ENCODE measurements at places on chromosomes 1 and 21.

DNA sequence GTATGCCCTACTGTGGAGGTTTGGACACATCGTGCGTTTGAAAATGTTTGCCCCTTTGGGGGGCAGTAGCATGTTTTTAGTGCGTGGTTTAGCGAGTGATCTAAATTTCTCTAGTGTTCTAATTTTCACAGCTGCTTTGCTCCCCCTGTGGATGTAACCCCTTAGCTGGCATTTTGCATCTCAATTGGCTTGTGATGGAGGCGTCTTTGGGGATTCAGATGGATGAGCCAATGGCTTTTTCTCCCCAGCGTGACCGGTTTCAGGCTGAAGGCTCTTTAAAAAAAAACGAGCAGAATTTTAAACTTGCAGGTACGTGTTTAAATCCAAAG is 836 bp downstream of the CDC7 start:
- DNase-seq: peak; percentile 69

DNA sequence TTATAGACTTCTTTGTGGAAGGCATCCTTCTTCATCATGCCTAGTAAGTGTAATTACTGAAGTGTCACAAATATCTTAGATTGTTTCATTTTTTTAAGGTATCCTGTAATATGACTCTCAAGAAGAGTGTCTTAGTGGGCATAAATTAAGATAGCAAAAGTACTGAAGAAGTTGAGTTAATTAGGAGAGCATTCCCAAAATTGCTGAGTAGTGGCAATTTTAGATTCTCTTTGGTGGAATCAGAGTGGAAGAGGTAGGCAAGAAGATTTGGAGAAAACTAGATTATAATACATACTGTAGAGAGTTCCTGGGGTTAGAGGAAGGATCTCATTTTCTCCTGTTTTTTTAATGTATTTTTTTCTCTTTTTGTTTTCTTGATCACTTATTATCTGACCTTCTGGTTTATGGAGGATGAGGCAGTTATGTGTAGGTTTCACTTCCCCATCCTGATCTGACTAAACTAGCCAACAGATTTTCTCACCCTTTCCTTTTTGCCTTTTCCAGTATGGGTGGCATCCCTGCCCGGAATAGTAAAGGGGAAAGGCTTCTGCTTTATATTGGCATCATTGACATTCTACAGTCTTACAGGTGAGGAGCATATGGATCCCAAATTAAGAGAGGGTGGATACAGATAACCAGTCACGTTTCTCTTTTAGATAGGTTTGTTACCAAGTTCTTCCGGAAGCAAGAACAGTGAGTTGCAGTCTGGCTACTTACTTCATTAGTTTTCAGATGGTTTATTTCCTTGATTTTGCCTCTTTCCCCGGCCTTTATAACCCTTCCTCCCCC is 16.7 kb upstream of the PSMD4 start:
- no peak for DNase-seq

DNA sequence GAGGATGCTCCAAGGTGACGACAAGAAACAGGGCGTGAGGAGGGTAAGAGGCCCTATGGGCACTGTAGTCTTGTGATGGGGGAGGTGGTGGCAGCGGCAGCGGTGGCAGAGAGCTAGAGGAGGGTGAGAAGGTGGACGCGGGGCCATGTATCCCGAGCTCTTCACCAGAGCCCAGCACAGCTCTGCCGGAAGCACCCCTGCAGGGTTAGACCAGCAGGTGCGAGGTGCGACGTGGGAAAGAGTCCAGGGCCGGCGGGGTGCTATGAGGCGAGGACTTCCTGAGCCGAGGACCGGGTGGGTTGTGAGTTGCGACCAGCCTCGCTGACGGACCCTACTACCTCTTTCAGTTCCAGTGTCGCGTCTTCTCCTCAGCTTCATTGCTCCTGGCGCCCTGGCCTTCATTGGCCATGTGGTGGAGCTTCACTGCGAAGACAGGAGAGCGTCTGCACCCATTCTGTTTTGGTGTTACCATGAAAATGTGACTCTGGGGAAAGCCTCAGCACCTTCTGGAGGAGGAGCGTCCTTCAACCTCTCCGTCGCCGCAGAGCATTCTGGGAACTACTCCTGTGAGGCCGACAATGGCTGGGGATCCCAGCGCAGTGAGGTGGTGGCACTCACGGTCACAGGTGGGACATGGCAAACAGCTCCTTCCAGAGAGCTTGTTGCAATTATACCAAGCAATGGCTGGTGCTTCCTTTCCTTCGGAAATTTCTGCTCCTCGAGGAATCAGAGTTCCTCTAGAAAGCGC is 67.9 kb upstream of the KIRREL1 start:
- no peak for DNase-seq

DNA sequence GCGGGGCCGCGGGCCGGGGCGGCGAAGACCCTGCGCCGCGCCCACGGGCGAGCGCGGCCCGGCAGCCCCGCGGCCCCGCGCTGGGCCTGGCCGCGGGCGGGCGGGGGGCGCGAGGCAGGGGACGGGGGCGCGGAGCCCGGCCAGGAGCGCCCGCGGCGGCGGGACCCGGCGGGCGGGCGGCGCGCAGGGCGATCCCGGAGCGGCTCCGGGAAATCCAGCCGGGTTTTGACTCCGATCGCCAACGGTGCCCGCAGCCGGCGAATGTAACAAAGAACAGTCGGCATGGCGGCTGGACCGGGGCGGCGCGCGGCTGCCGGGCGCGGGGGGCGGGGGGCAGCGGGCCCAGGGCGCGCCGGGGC is 334 bp downstream of the PRDM15 start:
- peak; percentile 56 for DNase-seq

GRCh38 chr21:43609501-43610340 is 49.6 kb downstream of the HSF2BP start:
- peak; percentile 69 for DNase-seq

GRCh38 chr1:47587891-47588582 is 150.2 kb downstream of the FOXD2 start:
- no peak for DNase-seq

GRCh38 chr1:219665089-219665488 is 52.2 kb upstream of the ZC3H11B start:
- no peak for DNase-seq

DNA sequence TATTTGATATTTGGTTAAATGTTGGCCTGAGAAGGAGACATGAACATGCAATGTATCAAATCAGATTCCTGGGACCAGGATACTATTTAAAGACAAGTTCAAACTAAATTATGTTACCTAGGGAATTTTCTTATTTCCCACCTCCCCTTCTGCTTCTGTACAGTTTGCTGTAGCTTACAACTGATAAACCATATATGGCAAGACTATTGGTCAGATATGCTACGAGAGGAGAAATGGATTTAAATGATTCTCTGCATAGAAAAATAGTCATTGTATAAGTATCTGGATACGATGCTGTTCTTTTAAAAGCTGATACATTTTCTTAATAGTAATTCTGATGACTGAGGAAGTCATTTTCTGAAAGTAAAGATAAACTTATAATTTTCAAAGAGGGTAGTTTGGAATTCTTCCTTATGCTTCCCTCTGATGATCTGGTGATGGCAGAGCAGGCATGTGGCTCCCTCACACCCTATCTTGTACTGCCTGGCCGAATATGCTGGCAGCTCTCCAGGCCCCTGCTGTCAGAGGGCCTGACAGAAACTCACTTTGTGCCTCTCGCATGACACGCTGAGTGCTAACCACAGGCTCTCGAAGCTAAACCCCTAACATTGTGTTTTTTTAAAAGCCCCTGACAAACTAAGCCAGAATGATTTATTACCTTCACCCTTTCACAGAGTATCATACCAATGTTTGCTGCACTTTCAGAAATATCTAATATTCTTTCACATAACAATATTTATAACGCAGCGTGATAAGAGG is 19.4 kb downstream of the RRP15 start:
- DNase-seq: peak; percentile 31

DNA sequence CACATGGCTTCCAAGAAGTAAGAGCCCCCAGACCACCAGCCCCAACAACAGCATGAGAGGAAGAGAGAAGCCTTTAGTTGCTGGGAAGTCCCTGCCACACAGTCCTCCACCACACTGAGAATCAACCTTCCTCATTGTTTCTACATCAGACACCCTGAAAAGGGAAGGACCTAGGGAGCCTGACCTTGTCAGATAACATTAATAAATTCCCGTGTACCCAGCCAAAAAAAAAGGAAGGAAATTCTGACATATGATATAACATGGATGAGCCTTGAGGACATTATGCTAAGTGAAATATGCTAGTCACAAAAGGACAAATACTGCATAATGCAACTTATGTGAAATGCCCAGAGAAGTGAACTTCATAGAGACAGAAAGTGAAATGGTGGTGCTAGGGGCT is 65.6 kb upstream of the ARHGAP29 start:
- no peak for DNase-seq

GRCh38 chr1:227793948-227794816 is 21.3 kb upstream of the PRSS38 start:
- DNase-seq: no peak

- no peak for DNase-seq
These were observed 70.1 kb downstream of the EPHB2 start for GRCh38 chr1:22780696-22781095.

- no peak for DNase-seq
These were observed 27.8 kb downstream of the NTPCR start for GRCh38 chr1:232978091-232978634.

- no peak for DNase-seq
These were observed 77.7 kb downstream of the SLC16A1 start for GRCh38 chr1:112878321-112878720.

DNA sequence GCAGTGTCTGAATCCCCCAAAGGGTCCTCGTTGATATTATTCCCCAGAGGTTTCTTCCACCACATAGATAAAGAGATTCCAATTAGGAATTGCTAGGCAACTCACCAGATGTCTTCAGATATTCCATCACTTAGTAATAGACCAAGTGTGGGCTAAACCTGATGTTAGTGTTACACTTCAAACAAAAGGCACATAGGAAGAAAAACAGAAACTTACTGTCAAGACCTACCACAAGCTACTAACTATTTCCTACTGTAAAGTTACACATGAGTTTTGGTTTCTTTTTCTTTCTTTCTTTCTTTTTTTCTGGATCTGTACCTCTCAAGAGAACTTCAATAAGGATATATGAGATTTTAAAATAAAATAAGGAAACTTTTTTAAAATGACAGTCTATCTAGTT is 879.1 kb upstream of the NEGR1 start:
- no peak for DNase-seq

DNA sequence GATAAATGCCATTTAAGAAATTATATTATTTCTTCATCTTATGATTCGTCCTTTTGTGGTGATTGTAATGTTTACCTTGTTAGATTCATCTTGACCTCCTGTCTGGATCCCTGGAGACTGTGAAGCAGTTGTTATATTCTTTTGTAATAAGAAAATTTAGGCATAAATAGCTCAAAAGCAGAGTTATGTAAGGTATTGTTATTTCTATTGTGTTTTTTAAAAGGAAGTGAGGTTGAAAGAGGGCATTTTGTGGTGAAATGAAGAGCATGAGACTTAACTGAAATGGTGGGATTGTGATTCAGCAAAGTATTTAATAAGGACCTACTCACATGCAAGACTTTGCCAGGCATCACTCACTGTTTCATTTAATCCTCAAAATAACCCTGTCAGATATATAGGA is 104.0 kb downstream of the PDE4B start:
- no peak for DNase-seq

DNA sequence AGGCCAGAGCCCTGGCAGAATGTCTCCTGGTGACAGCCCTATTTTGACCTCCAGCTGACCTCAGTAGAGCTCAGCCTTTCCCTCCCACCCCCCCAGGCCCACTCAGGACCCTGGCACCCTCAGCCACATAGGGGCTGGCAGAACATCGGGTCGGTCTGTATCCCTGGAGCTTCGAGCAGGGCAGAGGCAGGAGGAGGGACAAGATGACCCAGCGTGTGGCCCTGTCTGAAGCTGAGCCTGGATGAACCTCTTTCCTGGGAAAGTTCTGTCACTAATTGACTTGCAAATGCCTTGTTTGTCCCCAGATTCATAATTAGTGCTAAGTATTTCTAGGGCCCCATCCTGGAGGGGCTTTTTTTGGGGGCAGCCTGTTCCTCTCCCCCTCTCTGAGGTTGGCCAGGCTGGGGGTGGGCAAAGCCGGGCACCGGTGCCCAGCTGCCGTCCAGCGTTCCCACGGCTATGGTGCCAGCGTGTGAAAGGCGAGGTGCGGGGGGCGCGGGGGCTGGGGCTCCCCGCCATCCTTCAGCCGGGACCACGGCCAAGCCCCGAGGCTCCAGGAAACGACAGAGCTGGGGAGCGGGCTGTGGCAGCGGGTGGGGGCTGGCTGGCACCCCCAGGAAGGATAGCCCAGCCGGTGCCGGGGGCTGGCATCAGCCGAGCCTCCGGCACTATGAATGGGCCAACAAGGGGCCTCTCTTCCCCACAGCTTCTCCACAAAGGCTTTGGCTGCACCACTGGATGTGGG is 31.4 kb downstream of the RHBG start:
- no peak for DNase-seq

DNA sequence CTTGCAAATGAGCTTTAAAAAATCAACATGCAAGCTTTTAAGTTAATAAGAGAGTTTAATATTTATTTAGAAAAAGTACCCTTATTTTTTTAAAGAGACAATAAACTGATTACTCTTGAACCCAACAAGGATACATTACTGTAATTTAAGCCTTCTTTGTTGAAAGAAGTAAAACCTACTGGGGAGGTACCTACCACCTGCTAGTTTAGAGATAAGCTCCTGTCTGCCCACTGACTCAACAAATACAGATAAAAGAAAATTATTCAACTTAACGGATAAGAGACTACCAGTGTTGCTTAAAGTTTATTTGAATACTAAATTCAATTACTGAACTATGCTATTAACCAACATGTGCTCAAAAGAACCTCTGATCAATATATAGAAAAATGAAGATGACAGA is 23.1 kb downstream of the USP24 start:
- no peak for DNase-seq

DNA sequence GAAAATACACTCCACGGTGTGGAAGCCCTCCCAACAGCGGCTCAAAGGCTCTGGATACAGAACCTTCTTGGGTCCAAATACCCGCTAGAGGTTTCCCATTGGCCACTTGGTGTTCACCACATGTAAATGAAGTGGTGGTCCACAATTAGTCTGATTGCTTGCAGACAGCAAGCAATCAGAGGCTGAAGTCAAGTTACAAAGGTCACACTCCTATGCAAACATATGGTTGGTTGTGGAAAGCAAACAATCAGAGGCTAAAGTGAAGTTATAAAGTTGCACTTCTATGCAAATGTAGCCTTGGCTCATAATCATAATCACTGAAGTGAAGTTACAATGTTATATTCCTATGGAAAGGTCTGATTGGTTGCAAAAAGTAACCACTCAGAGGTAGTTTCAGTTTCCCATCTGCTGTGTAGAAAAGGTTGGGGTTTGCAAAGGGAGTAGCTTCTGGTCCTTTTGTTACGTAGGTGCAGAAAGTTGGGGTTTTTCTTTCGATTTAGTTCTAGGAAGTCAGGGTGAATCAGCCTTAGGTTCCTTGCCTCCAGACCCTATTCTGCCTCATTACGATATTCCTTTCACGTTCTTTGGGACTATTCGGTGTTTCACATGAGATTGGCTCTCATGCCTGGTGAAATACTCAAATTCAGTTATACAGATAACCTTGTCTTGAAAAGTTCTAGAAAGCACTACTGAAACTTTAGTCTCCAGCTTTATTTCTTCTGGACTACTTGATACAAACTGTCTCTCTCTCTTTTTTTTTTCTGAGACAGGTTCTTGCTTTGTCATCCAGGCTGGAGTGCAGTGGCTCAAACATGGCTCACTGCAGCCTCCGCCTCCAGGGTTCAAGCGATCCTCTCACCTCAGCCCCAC is 36.7 kb upstream of the MTF2 start:
- no peak for DNase-seq

GRCh38 chr1:218030846-218031245 is 254.2 kb upstream of the RRP15 start:
- no peak for DNase-seq

GRCh38 chr1:47684518-47684917 is 246.7 kb downstream of the FOXD2 start:
- DNase-seq: no peak

GRCh38 chr1:72892461-72892860 is 610.1 kb upstream of the NEGR1 start:
- no peak for DNase-seq

- no peak for DNase-seq
These were observed 72.0 kb downstream of the SYT6 start for GRCh38 chr1:114081437-114082303.

All from NCI-H510A (cell line).